Brain pericyte (primary cell): ENCODE measurements at places on chromosomes 11 and 22.

DNA sequence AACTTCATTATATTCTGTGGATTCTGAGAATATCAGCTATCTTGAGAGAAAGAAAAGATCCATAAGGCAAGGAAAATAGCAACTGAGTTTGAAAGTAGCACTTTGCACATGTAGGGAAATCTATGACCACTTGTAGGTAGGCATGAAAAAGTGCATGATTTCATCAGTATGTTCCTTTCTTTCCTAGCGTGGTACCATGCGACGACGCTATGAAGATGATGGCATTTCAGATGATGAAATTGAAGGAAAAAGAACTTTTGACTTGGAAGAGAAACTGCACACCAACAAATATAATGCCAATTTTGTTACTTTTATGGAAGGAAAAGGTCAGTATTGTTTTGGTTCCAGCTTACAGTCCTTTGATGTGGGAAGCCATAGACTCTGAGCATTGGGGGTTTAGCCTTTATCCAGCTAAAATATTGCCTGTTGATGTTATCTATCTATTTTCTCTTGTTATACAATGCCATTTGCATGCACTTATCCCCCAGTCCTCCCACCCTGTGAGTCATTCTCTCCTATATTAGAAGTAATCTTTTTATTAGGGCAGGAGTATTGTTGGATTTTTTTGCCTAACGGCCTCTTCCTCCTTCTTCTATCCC lies 60.9 kb downstream of the KDM2A start:
- no peak for DNase-seq

DNA sequence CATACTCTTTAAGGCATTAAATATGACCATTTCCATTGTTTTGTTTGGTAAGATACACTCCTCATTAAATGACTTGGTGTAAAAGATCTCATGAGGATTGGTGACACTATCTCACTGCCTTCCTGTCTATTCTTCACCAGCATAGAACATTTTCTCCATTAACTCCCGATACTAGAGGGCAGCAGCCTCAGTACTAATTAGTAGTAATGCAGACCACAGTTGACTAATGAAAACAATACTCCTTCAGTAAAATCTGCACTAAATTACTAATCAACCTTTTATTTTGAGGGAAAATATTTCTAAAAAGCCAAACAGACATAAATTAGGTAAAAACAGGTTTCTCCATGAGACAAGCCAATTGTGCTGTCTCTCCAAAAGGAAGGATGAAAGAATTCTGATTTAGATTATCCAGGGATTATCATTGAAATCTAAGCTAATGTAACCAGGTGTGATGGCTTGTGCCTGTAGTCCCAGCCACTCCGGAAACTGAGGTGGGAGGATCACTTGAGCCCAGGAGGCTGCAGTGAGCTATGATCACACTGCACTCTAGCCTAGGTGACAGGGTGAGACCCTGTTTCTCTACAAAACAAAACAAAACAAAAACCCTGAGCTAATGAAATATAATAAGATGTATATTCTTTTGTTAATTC lies 9.4 kb downstream of the PGM2L1 start:
- DNase-seq = no peak

DNA sequence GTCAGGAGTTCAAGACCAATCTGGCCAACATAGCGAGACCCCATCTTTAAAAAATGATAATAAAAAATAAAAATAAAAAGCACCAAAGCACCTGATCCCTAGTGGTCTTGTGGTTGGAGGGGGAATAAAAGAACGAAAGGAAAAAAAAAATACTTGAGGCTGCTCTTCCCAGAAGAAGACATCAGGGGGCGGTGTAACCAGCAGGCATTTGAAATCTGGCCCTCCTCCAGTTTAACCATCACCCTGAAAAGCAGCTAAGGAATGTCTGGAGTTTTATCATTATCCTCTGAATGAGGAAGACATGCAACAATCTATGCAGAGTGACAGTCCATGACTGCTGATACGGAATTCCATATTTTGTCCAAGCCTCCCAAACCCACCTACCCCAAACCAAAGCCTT lies 5.6 kb upstream of the KCTD17 start:
- DNase-seq = no peak

DNA sequence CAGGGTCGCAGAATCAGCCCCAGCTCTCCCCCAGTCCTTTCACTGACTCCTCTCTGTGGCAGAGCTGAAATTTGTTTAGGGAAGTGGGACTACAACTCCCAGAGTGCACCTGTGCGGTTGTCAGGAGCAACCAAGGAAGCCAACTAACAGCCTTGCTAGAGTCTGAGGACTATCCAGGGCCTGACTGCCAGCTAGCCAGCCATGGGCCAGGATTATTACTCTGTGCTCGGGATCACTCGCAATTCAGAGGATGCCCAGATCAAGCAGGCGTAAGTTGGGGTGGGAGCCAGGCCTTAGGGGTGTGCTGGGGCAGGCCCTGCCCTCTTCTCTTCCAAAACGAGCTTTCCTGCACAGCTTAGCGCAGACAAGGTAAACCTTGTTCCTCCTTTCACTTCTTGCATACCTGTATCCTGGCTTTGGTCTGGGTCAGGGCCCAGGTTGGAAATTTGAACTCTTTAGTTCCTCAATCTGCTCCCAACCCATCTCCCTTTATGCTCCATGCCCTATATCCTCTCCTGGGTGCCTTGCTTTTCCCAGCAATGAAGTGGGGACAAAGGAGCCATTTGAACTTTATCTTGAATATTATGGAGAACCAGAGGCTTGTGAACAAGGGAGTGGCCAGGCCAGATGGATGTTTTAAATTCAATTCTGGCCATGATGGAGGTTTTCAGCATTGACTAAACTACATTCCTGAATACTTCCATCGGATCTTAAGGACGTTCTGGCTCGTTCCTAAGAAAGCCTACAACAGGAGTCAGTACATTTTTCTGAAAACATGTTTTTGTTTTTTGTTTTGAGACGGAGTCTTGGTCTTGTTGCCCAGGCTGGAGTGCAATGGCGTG lies at the start of gene DNAJB13:
Gene DNAJB13 (plus strand): TSS at position 158 of the 842 bp plus-strand sequence. CDS start 44 bp downstream, at position 202.
- DNase-seq = no peak

- no peak for DNase-seq
Measured at GRCh38 chr22:49567899-49568750, 259.5 kb downstream of the BRD1 start.

- no peak for DNase-seq
Measured at GRCh38 chr11:18105086-18105801, 638 bp downstream of the SAAL1 start.
